ENCODE measurements at places on chromosomes 7 and 10.
A peak's percentile ranks its signal among the peaks of the same experiment; 100 is the strongest.

DNA sequence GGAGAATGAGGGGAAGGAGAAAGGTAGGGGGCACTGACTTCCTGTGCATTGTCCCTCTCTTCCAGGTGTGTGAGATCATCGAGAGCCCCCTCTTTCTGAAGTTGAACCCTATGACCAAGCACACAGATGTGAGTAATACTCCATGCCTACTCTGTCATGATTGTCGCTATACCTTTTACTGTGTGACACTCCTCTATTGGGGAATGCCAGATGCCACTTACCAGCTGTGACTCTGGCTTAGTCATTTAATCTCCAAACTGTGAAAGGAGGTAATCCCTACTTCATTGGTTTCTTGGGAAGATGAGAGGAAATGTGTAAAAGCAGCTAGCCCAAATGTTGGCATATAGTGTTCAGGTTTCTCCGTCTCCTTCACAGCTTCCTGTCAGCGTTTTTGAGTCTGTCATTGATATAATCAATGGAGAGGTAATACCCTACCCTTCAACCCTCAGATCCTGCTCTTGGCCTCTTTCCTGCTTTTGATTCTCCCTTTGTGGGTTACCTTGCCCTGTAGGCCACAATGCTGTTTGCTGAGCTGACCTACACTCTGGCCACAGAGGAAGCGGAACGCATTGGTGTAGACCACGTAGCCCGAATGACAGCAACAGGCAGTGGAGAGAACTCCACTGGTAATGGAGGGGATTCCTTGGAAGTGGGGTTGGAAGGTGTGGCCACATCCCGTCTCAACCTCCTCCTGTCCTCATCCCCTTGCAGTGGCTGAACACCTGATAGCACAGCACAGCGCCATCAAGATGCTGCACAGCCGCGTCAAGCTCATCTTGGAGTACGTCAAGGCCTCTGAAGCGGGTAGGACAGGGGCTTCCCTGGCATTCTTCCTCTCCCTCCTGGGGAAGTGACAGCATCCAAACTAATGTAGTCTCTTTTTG is 2.0 kb downstream of the COPS6 start:
- DNase-seq: no peak

DNA sequence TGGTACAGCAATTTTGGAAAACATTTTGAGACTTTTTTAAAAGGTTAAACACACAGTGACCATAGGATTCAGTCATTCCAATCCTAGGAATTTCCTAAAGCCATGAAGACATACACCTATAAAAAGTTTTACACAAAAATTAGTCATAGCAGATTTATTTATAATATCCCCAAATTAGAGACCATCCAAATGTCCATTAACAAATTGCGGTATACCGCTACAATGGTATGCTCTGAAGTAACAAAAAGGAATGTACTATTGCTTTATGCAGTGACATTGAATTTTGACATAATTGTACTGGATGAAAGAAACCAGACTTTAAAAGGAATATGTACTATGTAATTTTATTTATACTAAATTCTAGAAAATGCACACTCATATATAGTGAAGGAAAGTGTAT is 362.8 kb downstream of the HGF start:
- DNase-seq: no peak

DNA sequence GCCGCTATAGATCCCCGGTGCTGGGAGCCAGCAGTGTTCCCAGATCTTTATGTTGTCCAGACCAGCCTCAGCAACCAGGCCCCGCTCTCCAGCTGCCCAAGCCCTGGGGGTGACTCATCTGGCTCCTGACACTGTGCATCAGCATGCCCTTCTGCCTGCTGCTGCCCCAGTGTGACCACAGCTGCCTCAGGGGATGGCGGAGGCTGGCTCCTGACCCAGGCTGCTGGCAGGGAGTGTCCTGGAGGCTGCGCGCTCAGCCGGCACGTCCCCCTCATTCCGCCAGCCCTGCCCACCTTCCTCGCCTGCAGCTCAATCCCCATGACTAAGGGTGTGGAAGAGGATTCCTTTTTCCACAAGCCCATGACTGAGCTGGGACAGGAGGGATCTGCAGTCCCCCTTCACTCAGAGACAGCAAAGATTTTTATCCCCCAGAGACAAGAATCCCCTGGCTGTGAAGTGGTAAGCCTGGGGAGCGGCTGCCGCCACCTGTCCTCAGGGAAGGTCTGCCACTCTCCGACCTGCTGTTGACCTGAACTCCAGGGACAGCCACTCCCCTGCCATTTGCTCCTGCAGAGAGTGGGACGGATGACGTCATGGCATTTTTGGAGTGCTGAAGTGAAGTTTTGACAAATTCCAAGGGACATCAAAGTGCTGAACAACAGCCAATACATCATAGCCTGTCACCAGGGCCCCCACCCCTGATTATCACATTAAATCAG is 182.8 kb upstream of the BMPER start:
- no peak for DNase-seq

- DNase-seq: peak; percentile 43
Observed at GRCh38 chr7:27641581-27642230, 21.0 kb downstream of the HIBADH start.

GRCh38 chr7:126948664-126949063 is 304.1 kb downstream of the GRM8 start:
- DNase-seq: no peak

- DNase-seq: no peak
Observed at GRCh38 chr7:136133551-136133950, 156.4 kb upstream of the MTPN start.

DNA sequence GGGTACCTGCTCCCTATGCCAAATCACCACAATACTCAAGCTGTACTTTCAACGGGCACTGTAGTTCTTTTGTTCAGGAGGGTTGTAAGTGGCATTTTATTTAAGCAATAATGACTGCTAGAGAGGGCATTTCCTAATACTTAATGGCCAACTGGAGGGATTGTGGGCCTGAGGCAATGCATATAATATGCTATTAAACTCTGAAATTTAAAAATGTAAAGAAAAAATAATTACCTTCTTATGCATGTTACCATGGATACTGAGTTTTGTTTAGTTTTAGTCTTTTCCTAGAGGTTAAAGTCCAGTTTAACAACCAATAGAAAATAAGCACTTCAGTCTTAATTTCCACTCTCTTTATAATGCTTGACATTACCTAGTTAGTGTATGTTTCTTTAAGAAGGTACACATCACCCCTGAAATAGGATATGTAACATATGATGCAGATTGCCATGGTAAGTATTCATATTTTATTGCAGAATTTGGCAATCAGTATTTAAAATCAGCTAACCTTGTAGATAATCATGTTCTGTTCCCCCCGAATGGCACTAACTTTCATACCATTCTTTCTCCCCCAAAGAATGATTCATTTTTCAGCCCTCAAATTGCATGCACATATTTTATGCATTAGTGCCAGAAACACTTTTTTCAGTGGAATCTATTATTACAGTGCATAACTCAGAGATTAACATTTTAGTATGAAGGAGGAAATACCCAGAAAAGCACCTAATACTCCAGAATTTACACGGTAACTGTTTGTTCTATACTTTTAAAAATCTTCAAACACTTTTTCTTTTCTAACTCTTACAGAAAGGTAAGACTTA is 90.3 kb upstream of the ZNF438 start:
- no peak for DNase-seq

GRCh38 chr10:69506834-69507713 is 55.8 kb downstream of the TSPAN15 start:
- DNase-seq: no peak

GRCh38 chr7:139627831-139628230 is 104.3 kb downstream of the CLEC2L start:
- no peak for DNase-seq

DNA sequence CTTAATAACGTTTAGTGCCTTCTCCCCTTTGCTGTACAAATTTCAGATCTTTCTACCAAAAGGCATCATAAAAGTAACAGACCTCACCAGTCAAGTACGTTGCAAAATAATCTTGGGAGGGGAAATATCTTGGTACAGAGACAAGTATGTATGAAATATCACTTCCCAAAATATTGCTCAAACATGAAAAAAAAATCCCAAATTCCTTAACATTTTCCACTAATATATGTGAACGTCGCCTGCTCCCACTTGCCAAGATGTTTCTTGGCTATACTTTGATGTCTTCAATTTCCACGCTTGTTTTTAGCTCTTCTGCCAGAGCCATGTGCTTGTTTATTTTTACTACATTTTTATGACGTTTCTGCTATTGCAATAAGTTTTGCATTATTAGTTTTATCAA is 223.5 kb downstream of the PLXNA4 start:
- no peak for DNase-seq

DNA sequence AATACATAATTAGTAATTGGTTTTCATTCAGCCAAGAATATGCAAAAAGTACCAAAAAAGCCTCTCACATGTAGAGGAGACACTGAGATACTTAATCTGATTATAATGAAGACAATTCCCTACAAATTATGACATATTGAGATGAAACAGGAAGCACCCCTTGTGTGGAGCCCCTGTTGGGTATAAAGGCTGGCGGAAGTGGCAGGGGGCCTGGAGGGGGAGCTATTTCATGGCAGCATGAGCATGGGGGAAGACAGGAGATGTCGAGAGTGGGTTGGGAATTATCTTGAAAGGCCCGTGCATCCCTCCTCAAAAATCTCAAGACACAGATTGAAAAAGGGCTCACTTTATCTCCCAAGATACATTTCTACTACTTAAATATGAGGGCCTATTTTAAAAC is 96.9 kb downstream of the PIP4K2A start:
- DNase-seq: no peak

DNA sequence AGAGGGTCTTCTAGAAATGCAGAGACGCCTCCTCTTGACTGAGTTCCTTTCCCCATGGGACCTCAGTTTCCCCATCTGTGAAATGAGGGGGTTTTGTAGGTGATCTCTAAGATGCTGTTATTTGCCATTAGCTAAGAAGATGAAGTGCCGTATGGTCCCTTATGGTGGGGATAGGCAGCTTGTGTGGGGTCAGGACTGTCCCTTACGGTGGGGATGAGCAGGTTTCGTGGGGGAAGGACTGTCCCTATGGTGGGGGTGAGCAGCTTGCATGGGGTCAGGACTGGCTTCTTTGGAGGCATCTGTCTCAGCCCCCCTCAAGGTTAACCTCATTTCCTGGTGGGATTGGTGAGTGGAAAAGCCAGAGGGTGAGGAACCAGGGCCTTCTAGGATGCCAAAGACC is 148.3 kb upstream of the GPR26 start:
- DNase-seq: no peak

DNA sequence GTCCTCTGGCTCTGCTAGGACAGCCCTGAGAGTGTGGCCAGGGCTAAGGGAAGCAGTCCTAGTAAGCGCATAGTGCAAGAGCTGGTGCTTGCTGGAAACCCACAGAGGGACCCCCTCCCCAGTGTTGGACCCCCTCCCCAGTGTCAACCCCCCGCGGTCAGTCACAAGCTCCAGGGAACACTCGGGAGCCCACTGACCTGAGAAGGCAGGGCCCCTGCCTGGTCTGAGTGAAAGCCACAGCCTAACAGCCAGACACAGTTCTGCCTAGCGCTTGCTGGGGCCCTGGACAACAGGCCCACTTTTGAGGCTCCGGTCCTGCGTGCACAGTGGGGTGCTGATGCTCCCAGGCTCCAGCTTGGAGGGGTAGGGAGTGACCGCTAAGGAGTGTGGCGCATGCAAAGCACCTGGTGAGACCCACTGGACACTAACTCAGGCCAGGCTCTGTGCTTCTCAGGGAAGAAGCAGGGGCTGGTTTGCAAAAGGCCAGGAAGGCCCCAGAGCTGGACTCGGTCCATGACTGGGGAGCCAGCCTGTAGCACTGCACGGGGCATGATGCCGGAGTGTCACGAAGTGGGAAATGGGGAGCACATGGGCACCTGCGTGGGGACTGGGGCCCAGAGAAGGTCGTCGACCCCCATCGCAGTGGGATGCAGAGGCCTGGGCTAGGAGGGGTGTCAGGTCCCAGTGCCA is 175.8 kb upstream of the PPP2R2D start:
- DNase-seq: no peak

DNA sequence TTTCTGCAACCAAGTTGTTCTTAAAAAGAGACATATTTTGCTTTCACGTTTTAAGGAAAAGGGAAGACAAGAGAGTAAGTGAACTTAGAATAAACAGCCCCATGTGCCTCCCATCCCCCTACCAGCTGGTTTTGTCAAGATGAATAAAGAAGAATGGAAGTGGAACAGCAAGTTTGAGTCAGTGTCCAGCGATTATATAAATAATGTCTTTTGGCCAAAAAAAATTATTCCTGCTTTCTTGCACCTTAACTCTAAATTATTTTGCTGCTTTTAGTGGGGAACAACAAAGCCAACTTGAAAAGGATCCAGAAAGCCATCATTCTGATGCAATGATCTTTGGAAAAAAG is 82.4 kb upstream of the TRIL start:
- DNase-seq: no peak

DNA sequence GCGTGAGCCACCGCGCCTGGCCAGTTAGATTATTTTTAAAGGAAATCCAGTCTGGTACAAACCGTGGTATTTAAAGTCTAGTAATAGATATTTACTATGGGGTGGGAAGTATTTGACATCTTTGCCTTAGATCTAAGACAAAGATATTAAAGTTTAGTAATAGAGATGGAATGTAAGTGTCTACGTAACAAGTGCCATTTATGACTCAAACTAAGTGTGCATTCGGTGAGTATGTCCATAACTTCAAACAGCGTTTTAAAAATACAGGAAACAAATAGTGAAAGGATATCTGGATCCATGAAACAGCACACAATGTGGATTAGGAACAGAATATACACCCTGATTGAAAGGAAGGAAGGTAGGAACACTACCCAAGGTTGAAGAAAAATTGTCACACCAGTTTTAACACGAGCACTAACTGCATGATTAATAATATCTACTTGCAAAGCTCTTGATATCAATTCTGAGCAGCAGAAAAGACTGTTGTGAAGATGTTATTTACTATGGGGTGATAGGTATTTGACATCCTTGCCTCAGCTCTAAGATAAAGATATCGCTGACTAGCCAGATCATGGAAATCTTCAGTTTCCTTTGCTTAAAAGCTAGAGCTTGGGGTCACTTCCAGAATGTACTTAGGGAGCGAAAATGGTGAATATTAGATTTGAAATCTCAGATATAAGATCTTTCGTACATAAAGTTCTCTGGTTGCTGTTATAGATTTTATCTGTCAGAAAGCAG is 48.7 kb downstream of the EPC1 start:
- DNase-seq: no peak

- DNase-seq: no peak
Observed at GRCh38 chr7:153523320-153524015, 528.7 kb upstream of the DPP6 start.

GRCh38 chr7:50696810-50697582 is 85.7 kb downstream of the GRB10 start:
- DNase-seq: no peak

DNA sequence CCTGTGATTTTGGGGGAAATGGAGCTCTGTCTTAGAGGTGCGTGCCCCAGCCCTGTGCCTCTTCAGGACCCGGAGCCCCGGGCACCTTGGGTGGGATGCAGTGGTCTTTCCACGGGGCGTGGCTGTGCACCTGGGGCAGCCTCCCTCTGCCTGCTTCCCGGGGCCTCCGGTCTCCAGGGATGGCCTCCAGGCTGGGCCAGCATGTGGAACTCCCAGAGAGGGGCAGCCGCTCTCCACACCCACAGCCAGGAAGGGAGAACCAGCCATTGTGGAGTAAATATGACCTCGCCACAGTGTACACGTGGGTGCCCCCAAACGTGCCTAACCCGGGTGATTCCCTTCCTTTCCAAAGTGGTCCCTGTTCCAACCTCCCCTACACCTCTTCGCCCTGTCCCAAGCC is 52.6 kb downstream of the JAKMIP3 start:
- no peak for DNase-seq

- DNase-seq: no peak
Observed at GRCh38 chr7:83562289-83562688, 86.7 kb downstream of the SEMA3E start.
